Stimulated activated CD8-positive, alpha-beta memory T cell treated with anti-CD3 and anti-CD28 coated beads, Interleukin-4, amount 100 ng/mL, for 48 hours (primary cell): ENCODE measurements at places on chromosomes 7 and 10.

GRCh38 chr7:11655642-11656041 lies 176.4 kb downstream of the THSD7A start:
- DNase-seq, result no peak

DNA sequence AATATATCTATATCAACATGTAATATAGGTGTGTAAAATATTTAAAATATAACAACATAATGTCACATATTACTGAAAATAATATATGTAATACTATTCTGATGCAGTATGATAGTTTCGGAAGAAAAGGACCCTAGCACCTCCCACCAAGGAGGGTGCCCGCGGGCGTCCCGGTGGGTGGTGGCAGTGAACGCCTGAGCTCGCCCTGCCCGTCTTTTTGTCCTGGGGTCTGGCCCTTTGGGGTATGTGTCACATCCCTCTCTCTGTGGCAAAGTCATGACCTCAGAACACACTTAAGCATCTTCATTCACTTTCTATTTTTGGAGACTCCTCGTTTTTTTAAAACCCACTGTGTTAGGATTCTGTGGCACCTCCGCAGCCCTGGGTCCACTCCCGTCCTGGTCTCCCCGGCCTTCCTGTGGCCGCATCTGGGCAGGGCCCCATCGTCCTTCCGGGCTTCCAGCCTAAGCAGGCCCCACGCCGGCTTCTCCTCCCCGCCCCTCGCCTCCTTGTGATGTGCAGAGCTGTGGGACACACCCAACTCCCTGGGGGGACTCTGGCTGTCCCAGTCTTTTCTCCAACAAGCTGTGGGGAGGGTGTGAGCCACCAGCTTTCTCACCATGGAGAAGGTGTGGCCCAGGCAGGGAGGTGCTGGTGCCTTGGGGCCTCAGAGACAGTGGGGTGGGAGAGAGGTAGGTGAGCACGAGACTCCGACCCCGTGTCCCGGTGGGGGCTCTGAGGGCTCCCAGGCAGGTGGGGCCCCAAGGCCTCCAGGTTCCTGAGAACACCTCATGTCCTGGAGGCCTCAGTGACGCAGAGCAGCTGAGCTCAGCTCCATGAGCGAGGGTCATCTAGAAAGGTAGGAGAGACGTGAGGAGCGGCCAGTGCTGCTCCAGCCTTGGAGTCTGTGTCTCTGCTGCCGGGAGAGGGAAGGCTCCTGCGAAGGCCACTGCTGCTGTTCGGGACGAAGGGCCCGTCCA lies 16.5 kb downstream of the PWWP2B start:
- no peak for DNase-seq

DNA sequence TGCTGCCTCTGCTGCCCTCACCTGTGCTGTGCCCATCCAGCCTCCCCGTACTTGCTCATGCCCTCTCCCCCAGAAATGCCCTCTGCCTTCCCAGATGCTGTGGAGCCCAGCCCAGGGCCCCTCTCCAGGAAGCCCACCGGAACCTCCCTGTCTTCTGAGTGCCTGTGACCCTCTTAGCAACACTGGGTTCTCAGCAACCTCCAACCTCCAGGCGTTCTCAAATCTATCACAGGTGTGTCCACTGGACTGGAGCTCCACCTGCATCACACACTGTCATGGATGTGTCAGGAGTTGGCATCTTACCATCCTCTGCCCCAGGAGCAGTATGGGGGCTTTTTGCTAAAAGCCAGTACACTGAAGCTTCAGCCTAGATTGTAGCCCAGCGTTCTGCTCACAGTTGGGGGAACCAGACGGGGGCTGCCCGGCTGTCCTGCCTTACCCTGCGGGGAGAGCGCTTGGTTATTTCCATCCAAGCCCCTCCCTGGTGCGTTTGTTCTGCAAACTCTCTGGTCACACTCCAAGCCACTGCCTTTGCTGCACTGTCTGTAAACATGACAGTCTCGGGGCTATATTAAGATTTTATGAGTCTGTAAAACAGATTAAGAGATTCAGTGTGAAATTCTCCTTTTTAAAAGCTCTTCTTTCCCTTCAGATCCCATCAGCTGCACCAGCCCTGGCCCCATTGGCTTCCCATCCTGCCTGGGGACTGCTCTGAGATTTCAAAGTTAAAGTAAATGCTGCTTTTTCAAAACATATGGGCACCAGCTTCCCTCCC lies 71.3 kb upstream of the CPXM2 start:
- DNase-seq, result no peak

DNA sequence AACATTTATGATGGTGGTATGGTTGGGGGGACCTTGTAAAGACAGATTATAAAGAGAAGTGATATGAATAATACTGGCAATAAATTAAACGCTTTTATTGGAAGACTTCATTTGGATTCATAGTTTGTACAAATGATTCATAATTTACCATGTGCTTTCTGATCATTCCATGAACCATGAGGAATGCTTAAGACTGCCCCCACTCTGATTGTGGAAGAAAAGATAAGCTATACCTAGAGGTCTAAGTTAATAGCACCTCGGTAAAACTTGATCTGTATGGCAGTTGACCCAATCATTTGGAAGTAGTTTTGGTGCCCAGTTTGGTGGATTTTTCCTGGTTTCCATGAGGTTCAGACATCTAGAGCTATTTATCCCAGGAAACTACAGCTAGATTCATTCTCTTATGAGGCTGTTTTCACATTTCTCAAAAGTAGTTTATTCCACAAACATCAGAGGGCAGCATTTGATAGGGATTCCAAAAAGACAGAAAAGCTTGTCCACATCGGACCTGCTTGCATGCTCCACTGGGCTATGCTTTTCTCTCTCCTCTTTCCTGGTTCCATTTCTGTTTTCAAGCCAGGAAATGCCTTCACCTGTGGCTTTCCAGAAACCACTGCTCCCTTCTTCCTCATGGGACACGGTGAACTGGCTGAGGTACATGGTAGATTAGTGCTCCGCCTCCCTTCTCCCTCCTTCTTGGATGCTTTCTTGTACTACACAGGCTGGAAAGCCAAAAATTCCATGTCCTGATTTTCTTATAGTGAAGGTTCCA lies 29.2 kb downstream of the TFAM start:
- DNase-seq, result no peak

GRCh38 chr10:96497391-96497790 lies 16.3 kb downstream of the TLL2 start:
- DNase-seq, result no peak

DNA sequence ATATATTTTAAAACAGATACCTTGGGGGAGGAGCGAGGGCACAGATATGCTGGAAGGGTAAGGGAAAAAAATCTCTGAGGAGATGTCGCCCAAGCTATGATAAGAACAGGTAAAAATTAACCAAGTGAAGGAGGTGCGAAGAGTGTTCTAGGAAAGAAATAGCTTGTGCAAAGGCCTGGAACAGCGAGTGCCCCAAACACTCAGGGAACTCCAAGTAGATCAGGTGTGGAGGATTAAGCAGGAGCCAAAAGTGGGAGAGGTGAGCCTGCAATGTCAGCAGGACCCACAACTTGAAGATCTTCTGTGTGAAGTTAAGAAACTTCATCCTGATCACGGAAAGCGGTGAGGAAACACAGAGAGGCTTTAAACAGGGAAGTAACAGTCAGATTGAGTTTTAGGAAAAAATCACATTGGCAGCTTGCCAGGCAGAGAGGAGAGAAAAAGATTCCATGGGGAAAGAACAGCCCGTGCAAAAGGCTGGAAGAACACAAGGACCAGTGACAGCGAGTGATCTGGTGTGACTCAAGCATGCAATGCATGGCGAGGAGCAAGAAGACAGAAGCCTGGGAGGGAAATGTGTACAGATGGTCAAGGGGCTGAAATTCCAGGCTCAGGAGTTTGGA lies 30.7 kb downstream of the FGF8 start:
- no peak for DNase-seq

GRCh38 chr10:778626-779330 lies 89.3 kb upstream of the DIP2C start:
- DNase-seq, result no peak

- no peak for DNase-seq
Measured at GRCh38 chr10:78774614-78774998, 294.2 kb upstream of the ZMIZ1 start.

DNA sequence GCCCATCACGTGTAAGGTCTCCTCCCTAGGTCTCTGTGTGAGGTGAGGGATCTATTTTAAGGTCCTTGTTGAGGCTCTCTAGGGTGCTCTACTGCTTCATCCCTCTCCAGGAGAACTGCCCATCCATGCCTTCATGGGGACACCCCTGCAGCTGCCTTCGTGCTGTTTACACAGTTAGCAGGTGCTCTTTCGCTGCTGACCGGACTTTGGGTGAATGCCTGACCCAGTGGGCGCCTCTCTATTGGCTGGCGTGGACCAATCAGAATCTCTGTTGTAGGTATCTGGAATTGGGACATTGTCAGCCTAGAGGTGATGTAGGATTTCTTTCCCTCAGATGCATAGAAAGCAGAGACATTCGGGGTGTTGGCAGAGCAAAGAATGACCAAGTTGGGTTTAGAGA lies 38.7 kb upstream of the HMX3 start:
- no peak for DNase-seq

- DNase-seq, result peak; percentile 76
Measured at GRCh38 chr10:71974489-71975021, 10.4 kb downstream of the CHST3 start.

DNA sequence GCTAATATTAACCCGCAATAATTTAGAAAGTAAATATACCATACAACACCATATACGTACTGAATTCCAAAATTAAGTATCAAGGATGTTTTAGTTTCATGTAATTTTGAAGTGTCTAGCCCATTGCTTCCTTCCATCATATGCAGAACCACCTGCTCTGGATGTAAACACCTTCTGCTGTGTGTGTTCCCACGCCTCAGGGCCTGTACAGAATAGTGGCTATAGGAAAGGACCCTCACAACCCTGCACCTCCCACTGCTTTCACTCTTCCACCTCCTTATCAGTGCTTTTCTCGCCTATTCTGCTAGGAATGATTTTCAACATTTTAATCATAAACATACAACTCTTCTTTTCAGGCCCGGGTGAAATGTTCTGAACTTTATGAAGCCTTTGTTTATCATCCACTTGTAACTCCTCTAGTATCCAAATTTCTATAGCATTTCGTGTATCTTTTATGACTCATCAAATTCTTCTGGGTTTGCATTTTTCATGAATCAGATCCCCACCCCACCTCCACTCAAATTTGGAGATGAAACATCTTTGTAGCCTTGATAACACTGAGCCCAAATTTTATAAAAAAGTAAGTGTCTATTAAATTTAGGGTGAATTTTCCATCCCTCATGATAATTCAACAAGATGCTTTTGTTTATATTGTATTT lies 1106.8 kb upstream of the C7orf33 start:
- no peak for DNase-seq

- no peak for DNase-seq
Measured at GRCh38 chr10:29895456-29895855, 163.9 kb downstream of the JCAD start.

DNA sequence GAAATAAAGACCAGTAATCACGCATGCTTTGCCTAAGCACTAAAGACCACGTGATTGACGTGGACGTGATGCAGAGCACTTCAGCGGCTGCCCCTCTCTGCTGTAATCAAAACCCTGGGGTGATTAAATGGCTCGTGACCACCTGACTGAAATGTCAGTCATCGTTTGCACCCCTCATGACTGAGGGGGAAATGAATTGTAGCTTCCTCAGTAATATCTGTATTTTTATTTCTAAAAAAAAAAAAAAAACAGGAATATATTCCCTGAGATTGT lies 148.1 kb upstream of the RSU1 start:
- no peak for DNase-seq

- DNase-seq, result no peak
Measured at GRCh38 chr10:49225218-49225876, 37.2 kb upstream of the TMEM273 start.

DNA sequence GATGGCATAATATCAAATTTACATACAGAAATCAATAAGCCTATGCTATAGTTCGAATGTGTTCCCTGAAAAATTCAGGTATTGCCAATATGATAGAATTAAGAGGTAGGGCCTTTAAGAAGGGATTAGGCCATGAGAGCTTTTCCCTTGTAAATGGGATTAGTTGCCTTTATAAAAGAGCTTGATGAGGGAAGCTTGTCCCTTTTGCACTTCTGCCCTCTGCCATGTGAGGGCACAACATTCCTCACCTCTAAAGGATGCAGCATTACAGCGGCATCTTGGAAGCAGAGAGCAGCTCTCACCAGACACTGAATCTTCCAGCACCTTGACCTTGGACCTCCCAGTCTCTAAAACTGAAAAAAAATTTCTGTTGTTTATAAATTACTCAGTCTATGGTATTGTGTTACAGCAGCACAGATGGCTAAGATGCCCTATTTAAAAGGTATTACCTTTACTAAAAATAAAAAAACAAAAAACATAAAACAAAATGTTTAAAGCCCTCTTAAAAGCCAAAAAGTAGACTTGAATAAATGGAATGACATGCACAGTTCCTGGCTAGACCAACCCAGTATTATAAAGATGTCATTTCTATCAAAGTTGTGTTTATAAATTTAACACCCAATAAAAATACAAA lies 909.6 kb downstream of the REEP3 start:
- DNase-seq, result no peak

GRCh38 chr7:24755541-24756407 lies 1.5 kb downstream of the GSDME start:
- DNase-seq, result peak; percentile 32

DNA sequence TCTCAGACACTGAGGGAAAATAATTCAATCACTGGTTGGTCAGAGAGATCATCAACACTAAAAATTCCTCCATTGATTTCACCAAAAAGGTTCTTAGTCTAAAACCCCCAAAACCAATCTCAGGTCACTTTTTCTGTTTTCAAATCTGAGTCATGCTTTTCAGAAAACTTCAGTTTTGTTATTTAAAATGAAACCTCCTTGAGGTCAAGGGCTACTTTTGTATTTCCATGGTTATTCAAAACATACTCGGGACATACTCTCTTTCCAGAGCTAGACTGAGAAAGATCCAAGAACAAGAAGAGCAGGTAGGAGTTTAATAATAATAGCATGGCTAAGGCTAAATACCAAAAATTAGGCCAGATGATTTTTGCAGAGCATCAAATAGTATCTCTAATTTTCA lies 152.8 kb downstream of the SDHAF3 start:
- no peak for DNase-seq

DNA sequence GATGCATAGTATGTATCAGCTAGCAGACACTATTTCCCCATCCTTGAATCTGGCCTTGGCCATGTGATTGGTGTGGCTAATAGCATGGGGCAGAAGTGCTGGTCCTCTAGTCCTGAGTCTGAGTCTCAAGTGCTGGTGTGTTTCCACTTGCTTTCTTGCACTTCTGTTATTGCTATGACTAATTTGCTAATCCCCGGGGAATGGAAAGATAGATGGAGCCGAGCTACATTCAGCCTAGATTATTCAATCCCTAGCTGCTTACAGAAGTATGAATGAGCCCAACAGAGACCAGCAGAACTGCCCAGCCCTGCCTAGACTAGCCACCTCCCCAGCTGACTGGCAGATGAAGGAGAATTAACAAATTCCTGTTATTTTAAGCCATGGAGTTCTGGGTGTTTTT lies 53.2 kb upstream of the SYPL1 start:
- DNase-seq, result no peak

DNA sequence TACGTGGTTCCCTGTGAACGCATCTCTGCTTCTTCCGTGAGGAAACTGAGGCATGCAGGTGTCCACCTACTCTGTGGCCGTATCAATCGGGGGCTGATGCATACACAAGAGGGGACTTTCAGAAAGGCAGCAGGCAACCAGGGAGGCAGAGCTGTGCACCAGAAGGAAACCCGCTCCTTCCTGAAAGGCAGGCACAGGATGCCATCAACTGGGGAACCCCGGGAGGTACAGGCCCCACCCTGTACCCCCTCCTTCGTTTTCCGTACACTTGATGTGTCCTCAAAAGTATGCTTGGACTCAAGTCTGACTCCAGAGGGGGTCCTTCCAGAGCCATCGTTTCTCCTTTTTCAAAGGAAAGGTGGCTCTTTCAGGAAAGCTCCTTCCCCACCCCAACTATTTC lies 59.5 kb downstream of the ASB13 start:
- DNase-seq, result no peak
